ENCODE measurements at places on chromosomes 3 and 15. TPM values are rescaled to one million over a fixed set of nuclear protein-coding genes. Genes with fewer than 3 reads are reported as not detected.

RTP3 gene
- total RNA-seq: not detected

GALK2 gene
- 37.7 TPM for total RNA-seq

DUOXA2 gene
- total RNA-seq: not detected

- no peak for DNase-seq
These were observed 7.8 kb upstream of the FAM174B start for GRCh38 chr15:92663250-92663951.

DNA sequence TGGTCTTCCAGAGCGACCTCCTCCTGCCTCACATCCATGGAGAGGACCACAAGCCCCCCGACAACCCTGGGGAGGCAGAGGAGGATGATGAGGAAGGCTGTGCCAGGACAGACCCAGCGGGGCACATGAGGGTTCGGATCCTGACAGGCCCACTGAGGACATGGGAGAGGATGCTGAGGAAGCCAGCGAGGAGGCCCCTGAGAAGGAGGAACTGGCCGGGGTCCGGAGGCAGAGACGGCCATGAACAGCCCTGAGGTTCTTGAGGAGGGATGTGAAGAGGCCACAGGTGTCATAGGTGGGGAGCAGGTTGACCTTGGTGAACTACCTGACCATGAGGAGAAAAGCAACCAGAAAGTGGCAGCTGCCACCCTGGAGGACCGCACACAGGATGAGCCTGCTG lies 54.9 kb upstream of the WNT7A start:
- DNase-seq: no peak

DNA sequence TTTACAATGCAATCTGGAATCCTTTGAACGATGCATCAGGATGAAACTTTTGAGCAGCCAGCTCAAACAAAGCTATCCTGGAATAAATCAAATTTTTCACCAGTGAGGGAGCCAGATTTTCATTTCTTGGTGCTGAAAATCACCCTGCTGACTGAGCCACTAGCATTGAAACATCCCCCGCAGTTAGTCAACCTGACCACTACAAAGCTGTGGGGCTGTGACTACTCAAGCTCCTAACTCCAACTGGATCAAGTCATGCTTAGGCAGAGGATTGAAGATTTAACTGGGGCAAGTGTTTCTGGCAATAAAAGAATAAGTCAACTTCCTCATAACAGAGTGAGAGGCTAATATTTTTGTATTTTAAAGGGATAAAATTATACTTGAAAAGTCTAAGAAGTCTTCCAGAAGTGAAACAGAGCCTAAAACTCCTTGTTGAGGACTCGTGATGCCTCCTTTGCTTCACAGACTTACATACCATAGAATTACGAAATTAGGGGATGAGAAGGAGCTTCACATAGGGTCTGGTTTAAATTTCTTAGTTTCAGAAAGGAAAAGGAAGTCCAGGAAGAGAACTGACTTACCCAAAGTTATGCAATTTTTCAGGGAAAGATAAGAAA lies 177.8 kb downstream of the SERPINI1 start:
- DNase-seq: no peak

GRCh38 chr15:31440754-31441311 lies 114.2 kb downstream of the KLF13 start:
- peak; percentile 90 for DNase-seq

DNA sequence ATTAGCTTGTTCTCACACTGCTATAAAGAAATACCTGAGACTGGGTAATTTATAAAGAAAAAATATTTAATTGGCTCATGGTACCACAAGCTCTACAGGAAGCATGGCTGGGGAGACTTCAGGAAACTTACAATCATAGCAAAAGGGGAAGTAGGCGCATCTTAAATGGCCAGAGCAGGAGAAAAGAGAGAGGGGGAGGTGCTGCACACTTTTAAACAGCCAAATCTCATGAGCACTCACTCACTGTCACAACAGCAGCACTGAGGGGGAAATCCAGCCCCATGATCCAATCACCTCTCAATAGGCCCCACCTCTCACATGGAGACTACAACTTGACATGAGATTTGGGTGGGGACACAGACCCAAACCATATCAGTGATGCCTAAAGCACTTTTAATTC lies 82.5 kb downstream of the DCLK3 start:
- no peak for DNase-seq

DNA sequence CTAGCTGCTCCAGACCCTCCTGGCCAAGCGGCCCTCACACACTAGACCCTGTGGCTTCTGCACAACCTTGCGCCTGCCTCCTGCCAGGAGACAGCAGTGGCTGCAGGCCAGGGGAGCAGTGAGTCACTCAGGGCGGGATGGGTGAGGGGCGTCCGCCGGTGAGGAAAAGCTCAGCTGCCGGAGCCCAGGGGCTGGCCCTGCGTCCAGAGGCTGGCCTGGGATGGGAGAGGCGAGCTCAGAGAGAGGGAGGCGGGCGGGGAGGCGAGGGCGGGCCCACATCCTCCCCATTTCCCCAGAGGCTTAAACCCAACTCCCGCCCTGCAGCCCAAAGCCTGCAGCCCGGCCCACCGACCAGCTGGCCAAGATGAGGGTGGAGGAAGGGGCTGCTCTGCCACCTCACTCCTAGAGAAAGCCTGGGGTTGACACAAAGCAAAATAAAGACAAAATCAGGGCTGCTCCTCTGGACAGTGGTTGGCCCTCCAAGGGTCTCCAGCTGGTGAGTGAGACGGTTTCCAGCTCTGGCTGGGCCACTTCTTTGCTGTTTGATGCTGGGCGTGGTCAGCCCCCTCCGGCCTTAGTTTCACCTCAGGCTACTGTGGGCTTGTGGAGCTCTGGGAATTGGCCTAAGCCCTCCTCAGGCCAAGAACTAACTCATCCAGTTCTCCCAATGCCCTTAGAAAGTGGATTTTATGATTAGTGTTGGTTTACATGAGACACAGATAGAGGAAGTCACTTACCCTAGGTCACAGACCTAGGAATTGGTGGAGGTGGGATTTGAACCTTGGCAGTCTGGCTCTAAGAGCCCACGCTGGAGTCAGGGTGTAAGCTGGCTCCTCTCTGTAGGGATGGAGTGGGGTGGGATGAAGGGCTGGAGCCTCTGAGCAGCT lies 50.6 kb downstream of the IQSEC1 start:
- peak; percentile 89 for DNase-seq

GRCh38 chr3:17584066-17584465 lies 158.4 kb downstream of the TBC1D5 start:
- DNase-seq: no peak
